ENCODE measurements at places on chromosomes 5 and 9.

DNA sequence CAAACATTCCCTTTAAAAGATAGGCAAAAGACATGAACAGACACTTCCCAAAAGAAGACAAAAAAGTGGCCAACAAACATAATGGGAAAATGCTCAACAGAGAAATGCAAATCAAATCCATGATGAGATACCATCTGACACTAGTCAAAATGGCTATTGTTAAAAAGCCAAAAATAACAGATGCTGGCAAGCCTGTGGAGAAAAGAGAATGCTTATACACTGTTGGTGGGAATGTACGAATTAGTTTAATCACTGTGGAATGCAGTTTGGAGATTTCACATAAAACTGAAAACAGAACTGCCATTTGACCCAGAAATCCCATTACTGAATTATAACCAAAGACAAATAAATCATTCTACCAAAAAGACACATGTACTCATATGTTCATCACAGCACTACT, 58.3 kb upstream of the WDR41 start:
- no peak for DNase-seq

- DNase-seq: no peak
Observed at GRCh38 chr9:92405818-92406217, 1.4 kb upstream of the OGN start.

- no peak for DNase-seq
Observed at GRCh38 chr5:131575660-131576227, 59.3 kb downstream of the RAPGEF6 start.

GRCh38 chr9:14524873-14525515, 168.2 kb downstream of the ZDHHC21 start:
- DNase-seq: no peak

- no peak for DNase-seq
Observed at GRCh38 chr5:148808864-148809642, 17.4 kb upstream of the ADRB2 start.

DNA sequence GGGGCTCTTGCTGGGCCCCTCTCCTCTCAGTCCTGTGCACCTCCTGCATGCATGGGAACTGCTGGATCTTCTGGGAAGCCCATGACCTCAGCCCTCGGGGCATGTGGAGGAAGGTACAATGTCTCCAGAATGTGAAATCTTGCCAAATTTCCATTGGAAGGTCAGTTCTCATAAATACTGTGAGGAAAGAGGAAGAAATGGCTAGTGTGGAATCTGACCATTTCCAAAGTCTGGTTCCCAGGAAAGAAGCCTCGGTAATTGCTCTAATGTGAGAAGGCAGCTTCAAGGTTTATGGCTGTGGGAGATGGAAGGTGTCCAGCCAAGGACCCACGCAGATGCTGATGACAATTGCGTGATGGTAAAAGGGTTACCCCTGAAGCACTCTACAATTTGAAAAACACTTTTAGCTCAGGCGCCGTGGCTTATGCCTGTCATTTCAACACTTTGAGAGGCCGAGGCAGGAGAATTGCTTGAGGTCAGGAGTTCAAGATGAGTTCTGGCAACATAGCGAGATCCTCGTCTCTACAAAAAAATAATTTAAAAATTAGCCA, 8.1 kb upstream of the IL17B start:
- DNase-seq: no peak

DNA sequence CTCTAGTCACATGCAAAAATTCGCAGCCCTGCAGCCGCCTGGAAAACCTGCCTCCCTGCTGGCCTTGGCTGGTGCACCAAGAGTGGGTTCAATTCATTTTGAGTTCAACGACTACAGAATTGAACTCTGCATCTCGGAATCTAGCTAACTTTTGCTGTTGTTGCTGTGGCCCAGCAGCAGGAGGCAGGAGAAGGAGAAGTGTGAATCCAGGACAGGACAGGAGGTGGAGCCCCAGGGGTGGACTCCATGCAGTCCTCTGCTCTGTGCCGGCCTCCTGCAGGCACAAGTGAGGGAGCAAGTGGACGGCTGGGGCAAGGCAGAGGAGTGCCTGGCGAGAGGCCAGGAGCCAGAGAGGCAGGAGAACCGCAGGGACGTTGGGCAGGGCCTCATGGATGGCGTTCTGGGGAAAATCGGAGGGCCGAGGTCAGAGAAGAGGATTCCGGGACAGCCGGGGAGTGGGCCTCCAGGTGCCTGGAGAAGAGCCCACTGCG, 214.2 kb downstream of the FANCC start:
- no peak for DNase-seq

- DNase-seq: no peak
Observed at GRCh38 chr5:8461543-8461942, 592.6 kb downstream of the MTRR start.

DNA sequence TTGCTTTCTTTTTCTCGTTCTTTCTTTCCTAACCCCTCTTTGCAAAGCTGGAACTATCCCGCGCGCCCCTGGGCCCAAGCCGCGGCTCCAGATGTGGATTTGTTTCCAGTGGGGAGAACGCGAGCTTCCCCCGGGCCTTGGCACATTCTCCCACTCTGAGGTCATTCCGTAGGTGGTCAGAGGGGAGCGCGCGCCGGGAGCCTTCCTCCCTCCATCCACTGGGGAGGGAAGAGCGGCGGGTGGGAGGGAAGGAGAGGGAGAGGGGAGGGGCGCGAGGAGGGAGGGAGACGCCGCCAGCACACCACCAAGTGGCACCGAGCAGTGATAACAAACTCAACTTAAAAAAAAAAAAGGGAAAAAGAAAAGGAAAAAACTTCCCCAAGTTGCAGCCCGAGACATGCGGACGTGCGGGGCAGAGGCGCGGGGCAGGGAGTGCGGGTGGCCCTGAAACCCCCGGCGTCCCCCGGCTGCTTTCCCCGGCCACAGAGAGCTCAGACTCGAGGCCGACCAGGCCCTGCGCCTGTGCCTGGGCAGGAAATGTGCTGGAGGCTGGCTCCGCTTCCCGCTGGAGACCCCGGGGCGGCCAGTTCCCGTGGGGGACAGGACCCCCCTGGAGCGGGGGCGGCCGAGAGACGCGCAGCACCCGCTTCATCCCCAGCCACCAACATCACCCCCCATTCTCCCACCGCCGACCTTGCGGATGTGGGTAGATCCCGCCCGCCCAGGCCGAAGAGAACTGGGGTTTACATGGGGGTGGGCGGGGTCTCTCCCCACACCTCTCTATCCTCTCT, 3.1 kb downstream of the IER5L start:
- DNase-seq: no peak

- no peak for DNase-seq
Observed at GRCh38 chr9:93827545-93828330, 127.4 kb downstream of the BARX1 start.

- DNase-seq: no peak
Observed at GRCh38 chr5:161663431-161663830, 22.1 kb upstream of the GABRA6 start.

DNA sequence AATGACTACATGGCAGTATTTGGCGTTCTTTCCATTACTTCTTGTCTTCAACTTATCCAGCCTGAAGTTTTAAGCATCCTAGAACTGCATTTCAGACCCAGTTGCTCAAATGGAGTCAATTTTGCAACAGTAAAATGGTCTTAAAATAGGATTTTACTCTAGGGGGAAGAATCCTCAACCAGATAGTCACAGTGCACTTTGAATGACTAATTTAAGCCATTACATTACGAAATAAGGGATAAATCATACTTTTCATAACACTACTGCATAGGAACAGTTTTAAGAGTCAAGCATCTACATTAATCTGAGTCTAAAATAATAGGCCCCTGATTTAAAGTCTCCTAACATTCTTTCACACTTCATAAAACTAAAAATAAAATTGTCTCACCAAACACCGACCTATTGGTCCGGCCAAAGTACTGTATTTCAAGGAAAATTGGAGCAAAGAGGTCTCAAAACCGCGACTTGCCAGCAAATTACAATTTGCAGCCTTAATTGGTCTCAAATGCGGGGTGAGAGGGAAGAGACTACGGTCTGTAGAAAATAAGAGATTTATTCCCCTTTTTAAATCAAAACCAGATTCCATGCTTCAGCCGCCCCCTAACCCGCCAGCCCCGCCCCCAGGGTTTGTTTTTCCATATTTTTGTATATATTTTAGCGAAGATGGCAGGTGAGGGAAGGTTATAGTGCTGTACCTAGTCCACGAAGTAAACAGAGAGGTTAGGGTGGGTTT, 1.2 kb upstream of the SMARCA2 start:
- DNase-seq: no peak

DNA sequence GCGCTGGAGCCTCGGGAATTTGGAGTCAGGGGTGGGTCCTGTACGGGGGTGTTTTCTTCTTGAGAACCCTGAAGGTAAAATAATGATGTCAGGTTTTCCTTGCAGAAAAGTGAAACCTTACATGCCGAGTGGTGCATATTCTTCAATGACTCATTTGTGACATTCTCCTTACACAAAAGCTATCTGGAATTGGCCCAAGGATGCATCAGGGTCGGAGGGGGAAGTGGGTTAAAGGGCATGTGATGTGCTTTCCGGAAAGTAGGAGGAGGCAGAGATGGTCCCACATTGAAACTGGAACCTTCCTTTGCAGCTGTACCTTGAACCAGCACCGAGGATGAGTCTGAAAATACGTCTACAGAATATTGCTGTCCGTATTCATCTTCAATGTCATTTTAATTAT, 411.2 kb upstream of the IRX4 start:
- no peak for DNase-seq

DNA sequence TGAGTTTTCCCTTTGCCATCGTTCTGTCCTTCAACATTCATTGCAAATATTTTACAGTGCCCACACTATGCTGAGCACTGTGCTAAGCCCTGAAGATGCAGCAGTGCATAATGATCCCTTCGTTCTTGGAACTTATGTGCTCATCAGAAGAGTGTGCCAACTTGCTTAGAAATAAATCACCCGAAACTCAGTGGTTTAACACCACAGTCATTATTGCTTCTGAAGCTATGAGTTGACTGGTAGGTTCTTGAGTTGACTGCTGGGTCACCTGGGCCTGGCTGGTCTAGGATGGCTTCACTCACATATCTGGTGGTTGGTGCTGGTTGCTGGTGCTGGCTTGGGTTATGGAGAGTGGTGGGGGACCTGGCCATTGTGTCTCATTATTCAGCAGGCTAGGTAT, 20.9 kb downstream of the PCSK5 start:
- no peak for DNase-seq

- DNase-seq: no peak
Observed at GRCh38 chr9:91395106-91395552, 28.5 kb downstream of the NFIL3 start.

DNA sequence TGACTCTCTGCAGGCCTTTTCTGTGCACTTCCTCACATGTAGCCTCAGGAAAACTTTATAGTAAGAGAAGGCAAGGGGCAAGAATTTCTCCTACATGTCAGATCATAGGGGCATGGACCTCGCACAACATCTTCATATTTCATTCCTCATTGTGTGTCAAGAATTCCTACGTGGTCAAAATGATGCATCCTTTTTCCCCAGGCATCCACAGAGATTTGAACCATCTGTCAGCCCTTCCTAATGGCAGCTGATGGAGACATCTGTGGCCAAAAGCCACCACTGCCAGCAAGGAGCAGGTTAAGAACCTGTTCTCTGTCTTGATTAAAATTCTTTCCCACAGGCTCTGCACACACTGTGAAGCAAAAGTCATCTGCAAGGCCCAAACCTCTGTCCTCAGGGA, 42.5 kb downstream of the MFAP3 start:
- no peak for DNase-seq

DNA sequence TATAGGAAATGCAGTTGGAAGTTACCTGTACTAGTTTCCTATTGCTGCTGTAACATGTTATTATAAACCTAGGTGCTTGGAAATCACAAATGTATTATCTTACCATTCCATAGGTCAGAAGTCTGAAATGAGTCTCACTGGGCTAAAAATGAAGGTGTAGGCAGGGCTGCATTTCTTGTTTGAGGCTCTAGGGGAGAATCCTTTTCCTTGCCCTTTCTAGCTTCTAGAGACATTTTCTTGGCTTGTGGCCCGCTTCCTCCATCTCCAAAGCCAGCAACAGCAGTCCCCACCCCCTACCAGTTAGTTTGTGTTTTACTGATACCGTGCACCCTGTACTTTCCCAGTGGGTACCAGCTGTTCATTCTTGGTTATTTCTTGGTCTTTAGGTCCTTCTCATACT, 153.3 kb downstream of the SLF1 start:
- DNase-seq: no peak

- no peak for DNase-seq
Observed at GRCh38 chr9:72312386-72312987, 52.5 kb downstream of the ZFAND5 start.

- no peak for DNase-seq
Observed at GRCh38 chr9:74036549-74037231, 460.4 kb upstream of the RORB start.

GRCh38 chr9:129934041-129934591, 98.9 kb downstream of the USP20 start:
- no peak for DNase-seq

- no peak for DNase-seq
Observed at GRCh38 chr5:79590396-79590999, 21.7 kb upstream of the TENT2 start.

DNA sequence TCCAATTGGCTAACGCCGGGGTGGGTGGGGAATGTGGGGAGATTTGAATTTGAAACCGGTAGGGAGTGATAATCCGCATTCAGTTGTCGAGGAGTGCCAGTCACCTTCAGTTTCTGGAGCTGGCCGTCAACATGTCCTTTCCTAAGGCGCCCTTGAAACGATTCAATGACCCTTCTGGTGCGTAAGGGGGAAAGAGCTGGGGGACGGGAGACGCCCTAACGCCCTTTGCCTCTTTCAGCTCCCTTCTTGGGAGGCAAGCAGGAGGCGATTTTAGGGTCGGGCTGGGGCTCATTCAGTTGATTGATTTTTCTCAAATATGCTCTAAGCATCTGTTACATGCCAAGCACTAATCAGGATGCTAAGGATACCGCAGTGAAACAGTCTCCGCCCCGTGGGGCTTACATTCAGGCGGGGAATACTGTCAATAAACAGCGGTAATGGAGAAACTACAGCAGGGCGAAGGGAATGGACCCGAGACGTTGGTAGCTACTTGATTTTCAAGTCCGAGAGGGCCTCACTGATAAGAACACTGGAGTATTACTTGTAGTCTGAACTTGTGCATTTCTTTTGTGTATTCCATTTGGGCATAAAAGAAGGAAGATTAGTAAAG, at the start of gene HMMR:
HMMR (plus strand) TSS at position 71 of the 610 bp plus-strand sequence; CDS start at position 132, 61 bp downstream.
- DNase-seq: no peak

- peak; percentile 21 for DNase-seq
Observed at GRCh38 chr9:91150998-91151717, 210.6 kb downstream of the AUH start.

- DNase-seq: no peak
Observed at GRCh38 chr5:59769832-59770231, 123.7 kb downstream of the PDE4D start.

- DNase-seq: no peak
Observed at GRCh38 chr5:171454549-171454948, 35.1 kb downstream of the FGF18 start.

GRCh38 chr5:87340716-87341115, 72.0 kb downstream of the CCNH start:
- no peak for DNase-seq

GRCh38 chr5:33530183-33531036, 89.6 kb downstream of the TARS1 start:
- DNase-seq: no peak

- DNase-seq: no peak
Observed at GRCh38 chr9:18922161-18922885, 110.7 kb downstream of the SAXO1 start.

GRCh38 chr9:78422309-78422708, 125.4 kb downstream of the PSAT1 start:
- no peak for DNase-seq

GRCh38 chr5:11240293-11241190, 479.5 kb upstream of the DAP start:
- no peak for DNase-seq

GRCh38 chr5:151270599-151270998, 17.6 kb downstream of the GM2A start:
- no peak for DNase-seq

All from T-helper 22 cell (primary cell).